NCI-H1436 treated with DMSO at 0.1 percent for 48 hours (cell line): ENCODE measurements at places on chromosomes 13 and 19.

GRCh38 chr13:27765650-27766049 is 26.6 kb upstream of the GSX1 start:
- no peak for DNase-seq

GRCh38 chr19:9128171-9128570 is 1.4 kb upstream of the OR7G3 start:
- no peak for DNase-seq

GRCh38 chr13:32629866-32630265 is 43.6 kb downstream of the PDS5B start:
- no peak for DNase-seq

- DNase-seq: no peak
Observed at GRCh38 chr19:38120471-38121025, 103.5 kb downstream of the DPF1 start.

DNA sequence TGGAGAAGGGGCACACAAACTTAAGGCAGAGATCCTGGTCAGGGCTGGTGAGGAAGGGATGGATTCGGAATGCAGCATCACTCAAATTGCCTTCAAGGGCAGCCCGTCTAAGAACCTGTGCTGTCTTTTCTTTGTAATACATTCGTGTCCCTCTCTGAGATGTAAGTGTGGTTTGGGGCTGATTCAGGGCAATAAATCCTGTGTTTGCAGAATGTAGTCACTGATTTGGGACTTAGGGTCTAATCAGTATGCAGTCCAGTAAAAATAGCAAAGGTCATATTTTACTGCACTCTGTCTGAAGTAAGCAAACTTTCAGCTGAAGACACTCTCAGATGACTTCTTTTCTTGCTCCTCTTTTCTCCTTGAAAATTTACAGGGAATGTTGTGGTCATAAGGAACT is 93.8 kb upstream of the C1QTNF9B start:
- DNase-seq: no peak

DNA sequence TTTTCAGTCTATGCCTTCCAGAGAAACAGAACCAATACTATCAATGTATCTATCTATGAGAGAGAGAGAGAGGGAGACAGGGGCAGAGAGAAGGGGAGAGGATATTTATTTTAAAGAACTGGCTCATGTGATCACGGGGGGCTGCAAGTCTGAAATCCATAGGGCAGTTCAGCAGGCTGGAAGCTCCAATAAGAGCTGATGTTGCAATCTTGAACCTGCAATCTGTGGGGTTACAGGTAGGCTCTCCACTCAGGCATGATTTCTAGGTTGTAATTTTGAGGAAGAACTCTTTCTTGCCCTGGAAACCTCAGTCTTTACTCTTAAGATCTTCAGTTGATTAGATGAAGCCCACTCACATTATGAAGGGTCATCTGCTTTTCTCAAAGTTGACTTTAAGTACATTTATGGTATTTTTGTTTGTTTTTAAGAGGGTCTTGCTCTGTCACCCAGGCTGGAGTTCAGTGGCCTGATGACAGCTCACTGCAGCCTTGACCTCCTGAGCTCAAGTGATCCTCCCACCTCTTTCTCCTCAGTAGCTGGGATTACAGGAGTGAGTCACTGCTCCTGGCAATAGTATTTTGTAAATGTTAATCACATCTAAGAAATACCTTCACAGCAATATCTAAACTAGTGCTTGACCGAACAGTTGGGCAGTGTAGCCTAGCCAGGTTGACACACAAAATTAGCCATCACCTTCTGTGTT is 376.4 kb downstream of the FGF9 start:
- no peak for DNase-seq

DNA sequence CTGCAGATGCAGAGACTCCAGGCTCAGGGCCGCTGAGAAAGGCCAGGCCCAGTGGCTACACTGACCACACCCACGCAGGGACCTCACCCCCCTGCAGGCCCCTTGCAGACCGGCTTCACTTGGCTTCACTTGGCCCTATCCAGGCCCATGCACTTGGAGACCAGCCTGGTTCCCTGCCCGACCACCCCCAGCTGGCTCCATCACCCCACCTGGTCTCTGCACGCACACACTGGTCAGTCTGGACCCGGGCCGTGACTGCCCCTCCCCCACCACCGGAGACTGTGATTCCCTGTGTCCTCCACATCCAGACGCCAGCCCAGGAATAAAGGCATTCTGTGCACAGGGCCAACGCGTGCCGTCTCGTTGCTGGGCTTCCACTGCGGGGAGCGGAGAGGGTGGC is 4.9 kb upstream of the EBI3 start:
- DNase-seq: no peak

- no peak for DNase-seq
Observed at GRCh38 chr13:33213797-33214196, 71.8 kb downstream of the STARD13 start.

GRCh38 chr13:107365466-107366215 is 797.7 kb upstream of the ARGLU1 start:
- no peak for DNase-seq

DNA sequence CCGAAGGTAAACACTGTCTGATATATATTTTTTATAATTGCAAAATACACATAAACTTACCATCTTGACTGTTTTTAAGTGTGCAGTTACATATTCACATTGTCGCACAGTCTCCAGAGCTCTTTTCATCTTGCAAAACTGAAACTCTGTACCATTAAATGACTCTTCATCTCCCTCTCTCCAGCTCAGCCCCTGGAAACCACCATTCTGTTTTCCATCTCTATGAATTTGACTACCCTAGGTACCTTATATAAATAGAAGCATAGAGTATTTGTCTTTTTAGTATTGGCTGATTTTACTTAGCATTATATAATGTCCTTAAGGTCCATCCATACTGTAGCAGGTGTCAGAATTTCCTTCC is 45.8 kb downstream of the LRCH1 start:
- DNase-seq: no peak

DNA sequence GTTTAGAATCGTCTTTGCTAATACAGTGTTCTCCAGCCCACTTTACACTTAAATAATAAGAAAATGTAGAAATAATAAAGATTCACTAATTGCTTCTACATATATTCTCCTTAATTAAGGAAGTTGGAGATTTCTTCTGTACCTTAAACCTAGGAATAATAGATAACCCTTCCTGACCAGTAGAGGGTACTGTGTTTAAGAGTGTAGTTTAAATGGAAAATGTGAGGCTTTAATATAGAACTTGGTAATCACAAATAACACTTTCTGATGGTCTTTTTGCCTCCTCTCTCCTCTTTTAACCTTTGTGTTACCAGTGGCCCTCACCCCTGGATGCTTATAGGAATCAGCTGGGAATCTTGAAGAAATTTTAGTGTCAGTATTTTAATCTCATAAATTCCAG is 20.7 kb downstream of the POMP start:
- DNase-seq: no peak

DNA sequence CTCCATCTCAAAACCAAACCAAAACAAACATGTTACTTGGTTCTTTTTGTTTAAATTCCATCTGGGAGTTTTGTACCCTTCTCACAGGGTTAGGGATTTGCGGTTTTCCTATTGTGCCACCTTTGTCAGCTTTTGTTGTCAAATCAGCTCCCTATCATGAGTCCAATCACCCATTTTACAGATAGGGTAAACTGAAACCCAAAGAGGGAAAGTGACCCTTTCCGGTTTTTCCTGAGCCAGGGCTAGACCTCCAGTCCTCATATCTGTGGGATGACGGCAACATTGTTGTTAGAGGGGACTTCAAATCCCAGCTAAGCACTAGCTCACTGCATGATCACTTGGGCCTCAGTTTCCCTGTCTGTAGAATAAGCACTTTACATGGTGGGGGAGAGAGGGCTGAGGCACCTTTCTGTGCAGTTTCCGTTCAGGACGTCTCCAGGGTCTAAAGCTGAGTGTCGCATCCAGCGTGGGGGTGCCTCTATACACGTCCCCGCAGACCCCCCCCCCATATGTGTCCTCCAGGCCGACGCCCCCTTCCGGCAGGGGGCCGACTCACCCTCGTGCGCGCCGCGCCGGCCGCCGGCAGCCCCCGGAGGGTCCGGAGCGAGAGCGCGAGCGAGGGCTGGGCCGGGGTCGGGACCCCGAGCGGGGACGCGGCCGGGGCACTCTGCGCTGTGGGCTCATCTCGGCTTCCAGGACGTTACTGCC is 3.9 kb downstream of the CCDC194 start:
- no peak for DNase-seq

DNA sequence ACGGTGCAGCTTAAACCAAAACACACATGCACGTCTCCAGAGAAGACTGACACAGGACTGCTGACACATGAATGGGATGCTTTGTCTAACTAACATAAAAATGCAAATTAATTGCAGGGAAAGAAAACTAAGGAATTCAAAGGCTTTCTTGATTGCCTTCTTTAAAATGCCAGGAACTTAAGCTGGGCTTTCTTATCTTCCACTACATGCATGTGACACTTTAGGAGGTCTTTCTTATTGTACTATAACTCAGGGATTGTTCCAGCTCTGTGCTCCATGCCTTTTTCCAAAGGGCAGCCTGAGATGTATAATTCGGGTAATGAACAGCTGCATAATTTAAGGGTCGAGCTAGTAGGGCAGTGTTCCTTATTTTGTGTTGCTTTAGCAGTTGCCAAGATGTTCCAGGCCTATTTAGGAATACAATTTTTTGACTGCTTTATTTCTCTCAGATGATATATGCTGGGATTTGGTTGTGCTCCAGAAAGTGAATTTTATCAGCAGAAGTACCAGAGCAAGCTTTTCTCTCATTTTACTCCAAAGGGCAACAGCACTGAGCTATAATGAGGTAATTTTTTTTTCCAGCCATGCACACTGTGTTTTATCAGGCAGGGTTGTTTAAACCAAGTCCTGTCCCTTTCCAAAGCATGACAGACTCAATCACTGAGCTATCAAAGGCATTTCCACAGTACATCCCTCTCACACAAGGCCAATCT is 885.2 kb downstream of the PCDH9 start:
- no peak for DNase-seq

GRCh38 chr13:75353781-75354193 is 128.2 kb downstream of the TBC1D4 start:
- no peak for DNase-seq

DNA sequence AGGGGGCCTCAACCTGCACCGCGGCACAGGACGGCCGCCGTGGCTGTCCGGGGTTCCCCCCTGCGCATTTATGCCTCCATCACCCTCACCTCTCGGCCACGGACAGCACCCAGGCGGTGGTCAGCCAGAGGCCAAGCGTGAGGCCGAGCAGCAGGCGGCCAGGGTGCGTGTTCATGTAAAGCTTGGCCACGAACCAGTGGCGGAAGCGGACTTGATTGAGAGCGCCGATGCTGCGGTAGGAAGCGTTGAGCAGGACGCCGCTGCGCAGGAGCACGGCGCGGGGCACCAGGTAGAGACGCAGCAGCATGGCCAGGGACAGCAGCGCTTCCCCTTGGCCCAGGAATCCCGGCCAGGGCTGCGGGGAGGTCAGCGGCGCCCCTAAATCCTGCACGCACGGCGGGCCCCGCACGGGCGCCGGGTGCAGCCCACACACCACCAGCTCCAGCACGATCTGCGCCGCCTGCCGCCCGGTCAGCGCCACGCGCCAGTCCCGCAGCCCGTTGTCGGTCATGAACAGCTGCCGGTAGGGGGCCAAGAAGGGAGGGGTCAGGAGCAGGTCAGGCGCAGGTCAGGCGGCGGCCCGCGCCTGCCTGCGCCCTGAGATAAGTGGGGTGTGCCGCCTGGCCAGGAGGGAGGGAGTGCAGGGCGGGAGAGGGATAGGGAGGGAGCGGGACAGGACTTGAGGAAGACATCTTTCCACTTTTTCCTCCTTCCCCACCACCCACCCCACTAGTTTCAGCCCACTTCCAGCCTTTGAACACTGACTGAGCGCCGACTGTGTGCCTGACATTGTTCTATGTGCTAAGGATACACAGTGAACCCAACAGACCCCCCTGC is 6.5 kb downstream of the KCNN4 start:
- no peak for DNase-seq

GRCh38 chr19:44643605-44644401 is at the start of gene PVR:
TSS of gene PVR (plus strand) at chr19:44643910. CDS start at chr19:44644097, 187 bp downstream.
- no peak for DNase-seq

- no peak for DNase-seq
Observed at GRCh38 chr13:99477493-99477892, 23.8 kb upstream of the TM9SF2 start.

- DNase-seq: no peak
Observed at GRCh38 chr19:5036698-5037563, 68.0 kb downstream of the KDM4B start.

DNA sequence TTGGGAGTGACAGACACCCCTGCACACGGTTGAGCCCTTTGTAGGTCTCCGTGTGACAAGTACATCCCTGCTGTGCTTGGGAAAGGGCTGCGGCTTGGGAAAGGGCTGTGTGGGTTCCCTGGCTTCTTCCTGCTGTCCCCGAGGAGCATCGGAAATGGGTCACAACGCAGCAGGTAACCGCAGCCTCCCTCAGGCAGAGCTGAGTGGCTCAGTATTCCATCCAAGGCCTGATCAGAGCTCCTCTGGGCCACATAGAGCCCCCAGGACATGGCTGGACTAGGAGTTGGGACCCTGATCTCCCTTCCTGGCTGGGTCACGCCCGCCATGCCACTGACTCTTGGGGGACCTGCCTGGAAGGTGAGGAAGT is 16.3 kb downstream of the TECR start:
- no peak for DNase-seq

- DNase-seq: no peak
Observed at GRCh38 chr19:4198467-4199126, 16.1 kb downstream of the ANKRD24 start.

GRCh38 chr13:23793711-23794110 is 95.5 kb downstream of the MIPEP start:
- no peak for DNase-seq

DNA sequence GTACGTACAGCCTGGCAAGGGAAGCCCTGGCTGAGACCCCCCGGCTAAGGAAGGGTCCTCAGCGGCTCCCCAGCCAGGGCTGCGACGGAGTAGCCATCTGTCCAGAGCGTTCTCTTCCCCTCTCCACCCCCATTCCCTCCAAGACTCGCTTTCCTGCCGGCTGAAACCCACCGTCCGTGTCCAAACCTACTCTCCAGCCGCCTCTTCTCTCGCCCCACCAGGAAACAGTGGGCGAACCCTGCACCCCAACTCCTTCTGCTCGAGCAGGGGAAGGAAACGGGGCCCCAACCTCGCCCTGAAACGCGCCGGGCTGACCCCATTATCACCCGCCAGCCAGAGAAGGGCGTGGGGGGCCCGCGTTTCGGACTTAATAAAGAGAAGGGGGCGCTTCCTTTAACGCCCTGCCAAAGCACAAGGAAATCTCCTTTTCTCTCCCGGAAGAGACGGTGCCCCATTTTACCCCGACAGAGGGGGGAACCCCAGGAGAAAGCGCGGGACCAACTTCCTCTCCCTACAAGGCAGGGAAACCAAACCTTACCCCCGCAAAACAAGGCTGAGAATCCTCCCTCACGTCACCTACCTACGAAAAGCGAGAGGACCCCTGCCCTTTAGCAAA is 2.5 kb downstream of the ZC3H4 start:
- no peak for DNase-seq

DNA sequence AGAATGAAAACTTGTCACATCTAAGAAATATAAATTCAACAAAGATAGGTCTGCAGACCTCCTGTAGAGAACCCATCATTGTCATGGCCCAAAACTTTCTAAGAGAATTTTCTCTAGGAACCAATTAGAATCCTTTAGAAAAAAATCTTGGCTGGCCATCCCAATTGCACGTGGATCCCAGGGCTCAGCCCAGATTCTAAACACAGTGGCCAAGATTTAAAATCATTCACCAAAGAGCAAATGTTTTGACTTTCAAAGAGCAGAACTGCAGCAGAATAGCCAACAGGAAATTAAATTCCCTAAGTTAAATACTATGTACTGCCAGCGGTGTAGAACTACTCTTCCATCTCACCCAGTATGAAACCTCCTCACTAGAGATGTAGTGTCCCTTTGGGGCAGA is 21.3 kb downstream of the IPO5 start:
- DNase-seq: no peak
